ENCODE measurements at places on chromosomes 5 and 9. TPM values are rescaled to one million over a fixed set of nuclear protein-coding genes. Genes with fewer than 3 reads are reported as not detected.

The FOXE1 gene
- total RNA-seq = 0.10 TPM

The PCDHA1 gene
- total RNA-seq = not detected

The MSX2 gene
- not detected for total RNA-seq

The GHR gene
- total RNA-seq = not detected

The RAI14 gene
- 0.12 TPM for total RNA-seq

The SLC25A2 gene
- 1.1 TPM for total RNA-seq

The MCC gene
- 1.7 TPM for total RNA-seq

The CANX gene
- 418 TPM for total RNA-seq

The GABRA1 gene
- not detected for total RNA-seq

The FOXD4 gene
- total RNA-seq = not detected

The SLCO6A1 gene
- not detected for total RNA-seq

The CHMP5 gene
- 47.8 TPM for total RNA-seq

The PCDHA11 gene
- not detected for total RNA-seq

The GARIN3 gene
- total RNA-seq = 0.10 TPM

The MAMDC2 gene
- not detected for total RNA-seq

The FSTL4 gene
- not detected for total RNA-seq

The LRRC14B gene
- total RNA-seq = not detected

The ZFP37 gene
- total RNA-seq = 0.87 TPM
